A549 treated with Hydrocortisone at 1 μM for 4 hours (cell line): ENCODE measurements at places on chromosomes 16 and 17. TPM values are rescaled to one million over a fixed set of nuclear protein-coding genes. Genes with fewer than 3 reads are reported as not detected.

Gene KIF2B
- not detected in 5 replicates for total RNA-seq

Gene SLC9A5
- total RNA-seq: 1.2 to 1.9 TPM (median 1.5 TPM) in 5 replicates

Gene MAP2K6
- total RNA-seq: 5.7 to 7.2 TPM (median 6.5 TPM) in 5 replicates

Gene TBC1D3K
- total RNA-seq: not detected in 5 replicates

Gene SLC35G6
- total RNA-seq: not detected in 5 replicates

Gene BRD7
- total RNA-seq: 51.7 to 62.9 TPM (median 55.5 TPM) in 5 replicates

Gene ADAD2
- total RNA-seq: not detected in 5 replicates

Gene MTMR4
- 7.3 to 12.3 TPM (median 9.4 TPM) in 5 replicates for total RNA-seq

Gene PPY
- total RNA-seq: 0.23 to 0.44 TPM (median 0.29 TPM) in 3 of 5 replicates, not detected in the others

Gene CCDC78
- total RNA-seq: 5.0 to 6.3 TPM (median 5.8 TPM) in 5 replicates

Gene CCL1
- not detected in 5 replicates for total RNA-seq

Gene CCDC40
- 5.6 to 7.9 TPM (median 6.9 TPM) in 5 replicates for total RNA-seq

Gene ANKRD40CL
- total RNA-seq: not detected in 5 replicates

Gene RNU2-1
- not detected in 5 replicates for total RNA-seq

Gene TEX19
- 0.26 to 0.63 TPM (median 0.46 TPM) in 5 replicates for total RNA-seq

Gene GRB7
- 3.1 to 5.2 TPM (median 3.9 TPM) in 5 replicates for total RNA-seq

Gene DPEP3
- not detected in 5 replicates for total RNA-seq

Gene TIGD7
- 0.79 to 1.5 TPM (median 1.2 TPM) in 5 replicates for total RNA-seq

Gene EFCAB5
- total RNA-seq: 0.16 to 0.43 TPM (median 0.31 TPM) in 5 replicates

Gene BCL6B
- total RNA-seq: not detected in 5 replicates

Gene CNTNAP4
- total RNA-seq: not detected in 5 replicates

Gene CRHR1
- total RNA-seq: 0.09 to 1.1 TPM (median 0.09 TPM) in 5 replicates

Gene C16orf74
- total RNA-seq: 11.3 to 17.5 TPM (median 15.4 TPM) in 5 replicates

Gene TVP23B
- total RNA-seq: 60.1 to 87.8 TPM (median 62.1 TPM) in 5 replicates

Gene DNAI2
- total RNA-seq: 0.05 to 0.06 TPM in 2 of 5 replicates, not detected in the others

Gene SAMD14
- 0.35 to 0.56 TPM (median 0.37 TPM) in 5 replicates for total RNA-seq

Gene HS3ST3B1
- total RNA-seq: 0.93 to 1.2 TPM (median 1.2 TPM) in 5 replicates

Gene POLR3K
- total RNA-seq: 31.2 to 39.4 TPM (median 33.4 TPM) in 5 replicates

Gene EVPLL
- not detected in 5 replicates for total RNA-seq

Gene SPHK1
- total RNA-seq: 32.8 to 45.8 TPM (median 40.0 TPM) in 5 replicates

Gene OTOP3
- total RNA-seq: not detected in 5 replicates

Gene STAT3
- total RNA-seq: 68.1 to 79.3 TPM (median 71.3 TPM) in 5 replicates

Gene LGALS9C
- not detected in 5 replicates for total RNA-seq
